ENCODE measurements at places on chromosomes 2 and 18. TPM values are rescaled to one million over a fixed set of nuclear protein-coding genes. Genes with fewer than 3 reads are reported as not detected.

Gene TAF4B
- total RNA-seq, result 2.3 TPM

Gene PDE6D
- total RNA-seq, result 14.4 TPM

Gene ABCG5
- total RNA-seq, result not detected

Gene DOK6
- 1.2 TPM for total RNA-seq

Gene AGAP1
- total RNA-seq, result 11.8 TPM

Gene MC4R
- total RNA-seq, result not detected

Gene CRACDL
- total RNA-seq, result not detected

Gene ZNF519
- total RNA-seq, result 6.4 TPM

Gene TUBA3E
- total RNA-seq, result not detected

Gene BOLL
- not detected for total RNA-seq

Gene SERPINB3
- total RNA-seq, result not detected

Gene TEX44
- total RNA-seq, result not detected

Gene SALL3
- total RNA-seq, result not detected

Gene CCDC85A
- 4.6 TPM for total RNA-seq

Gene ACVR2A
- 10.1 TPM for total RNA-seq

Gene CTNNA2
- total RNA-seq, result not detected

Gene CCDC88A
- 51.7 TPM for total RNA-seq

Gene PIAS2
- 21.2 TPM for total RNA-seq

Gene SLC8A1
- 53.6 TPM for total RNA-seq

Gene CBLN2
- 0.11 TPM for total RNA-seq

Gene CD207
- total RNA-seq, result not detected

Gene PTPRN
- 58.1 TPM for total RNA-seq

Gene ABCG8
- total RNA-seq, result not detected

Gene MAP2
- total RNA-seq, result 13.4 TPM

Gene FAM124B
- 0.22 TPM for total RNA-seq

Gene FRZB
- total RNA-seq, result 0.12 TPM

Gene AKAIN1
- not detected for total RNA-seq

Gene SCN9A
- total RNA-seq, result 43.0 TPM

Gene EVX2
- total RNA-seq, result 0.11 TPM

Gene CPLX4
- total RNA-seq, result not detected
